ENCODE measurements at places on chromosomes 1 and 21.

- DNase-seq, result no peak
These were observed 1.4 kb downstream of the C1orf94 start for GRCh38 chr1:34178072-34178471.

GRCh38 chr1:29700491-29700890, 464.2 kb downstream of the PTPRU start:
- DNase-seq, result no peak

GRCh38 chr1:15177710-15178166, 24.2 kb downstream of the TMEM51 start:
- no peak for DNase-seq

DNA sequence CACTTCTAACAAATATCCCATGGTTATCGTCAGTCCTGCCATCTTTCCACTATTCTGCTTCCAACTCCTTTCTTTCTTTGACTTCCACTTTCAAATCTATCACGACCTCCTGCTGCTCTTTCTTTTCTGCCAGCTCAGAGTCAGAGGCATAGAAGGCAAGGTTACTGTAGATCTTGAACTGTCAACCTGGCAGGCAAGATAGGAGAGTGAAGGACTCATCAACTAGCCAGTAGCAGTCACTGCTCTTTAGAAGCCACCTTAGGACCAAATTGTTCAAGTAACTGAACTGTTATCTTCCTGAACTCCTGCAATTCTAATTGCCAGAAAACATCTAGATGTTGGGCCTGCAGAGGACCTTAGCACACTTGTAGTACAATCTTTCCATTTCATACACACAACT, 13.1 kb upstream of the FCER1A start:
- DNase-seq, result no peak

DNA sequence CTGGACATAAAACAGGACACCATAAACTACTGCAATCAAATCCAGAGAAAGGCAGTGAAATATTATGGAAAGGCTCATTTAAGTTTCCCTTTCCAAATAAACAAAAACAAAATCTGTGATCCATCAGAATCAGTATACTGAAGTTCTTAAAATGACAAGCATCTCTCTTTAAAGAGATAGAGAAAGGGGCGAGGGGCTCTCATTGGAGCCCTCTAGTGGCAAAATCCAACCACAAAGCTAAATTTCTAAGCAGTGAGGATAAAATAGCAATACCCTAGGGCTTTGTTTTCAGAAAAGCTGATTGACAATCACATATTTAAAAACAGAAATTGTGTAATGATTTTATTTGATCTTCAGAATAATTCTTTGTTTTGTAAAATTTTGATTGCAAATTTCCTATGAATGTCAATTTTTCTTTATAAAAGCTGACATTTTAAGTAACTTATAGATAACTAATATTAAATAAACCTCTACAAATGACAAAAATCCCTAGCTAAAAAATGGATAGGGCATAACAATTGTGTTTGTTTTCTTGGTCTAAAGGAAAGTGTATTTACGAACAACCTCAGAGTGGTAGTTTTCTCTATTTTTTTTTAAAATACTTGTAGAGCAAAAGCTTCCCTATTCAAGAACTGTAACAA, 138.2 kb downstream of the COL24A1 start:
- peak; percentile 51 for DNase-seq

DNA sequence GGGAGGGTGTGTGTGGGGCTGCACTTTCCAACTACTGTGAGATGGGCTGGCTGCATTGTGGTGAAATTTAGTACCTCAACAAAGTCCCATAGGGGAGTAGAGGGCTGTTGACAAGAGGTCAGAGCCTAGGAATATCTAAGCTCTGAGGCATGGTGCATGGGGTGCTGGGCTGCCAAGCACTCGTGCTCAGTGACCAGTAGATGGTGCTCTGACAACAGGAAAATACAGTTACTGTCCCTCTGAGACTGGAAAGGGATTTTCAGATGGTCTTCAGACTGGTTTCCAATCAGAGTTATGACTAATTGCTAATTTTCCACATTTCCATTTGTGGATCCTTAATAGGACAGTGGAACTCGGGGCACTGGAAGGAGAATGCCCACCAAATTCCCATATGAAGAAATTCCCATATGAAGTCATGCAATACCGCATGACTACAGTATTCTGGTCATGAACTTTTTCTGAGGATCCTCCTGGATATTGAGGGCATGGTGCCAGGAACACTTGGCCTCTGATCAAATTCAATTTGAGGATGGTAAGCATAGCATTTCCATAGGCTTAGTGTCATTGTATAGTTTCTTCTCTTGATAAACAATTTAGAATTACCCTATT, 4.1 kb upstream of the CACNA1E start:
- peak; percentile 62 for DNase-seq

- DNase-seq, result no peak
These were observed 2.4 kb upstream of the GPR52 start for GRCh38 chr1:174445351-174445750.

GRCh38 chr1:160823296-160823695, 27.3 kb downstream of the LY9 start:
- DNase-seq, result no peak

GRCh38 chr21:45741691-45742090, 98.2 kb downstream of the PCBP3 start:
- DNase-seq, result no peak

DNA sequence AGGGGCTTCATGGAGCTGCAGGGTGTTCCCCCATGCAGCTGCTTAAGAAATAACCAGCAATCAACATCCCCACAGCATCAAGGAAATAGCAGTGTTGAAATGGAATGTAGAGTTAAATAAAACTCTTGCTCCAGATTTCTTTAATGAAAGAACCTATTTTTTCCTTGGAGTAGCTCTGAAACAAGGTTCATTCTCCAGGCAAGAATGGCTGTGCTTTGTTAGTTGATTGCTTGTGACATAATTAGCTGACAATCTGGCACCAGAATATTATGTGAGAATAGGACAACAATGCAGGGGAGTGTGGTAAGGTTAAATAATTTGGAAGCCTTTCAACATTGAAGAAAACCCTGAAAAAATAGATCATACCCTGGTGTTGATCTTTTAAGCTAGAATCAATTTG, 254.2 kb upstream of the RRP15 start:
- DNase-seq, result no peak

GRCh38 chr1:205484985-205485967, 19.2 kb upstream of the CDK18 start:
- DNase-seq, result peak; percentile 60

- no peak for DNase-seq
These were observed 202.9 kb upstream of the FGGY start for GRCh38 chr1:59094001-59094400.

GRCh38 chr1:34975338-34975737, 9.8 kb downstream of the TMEM35B start:
- peak; percentile 35 for DNase-seq

DNA sequence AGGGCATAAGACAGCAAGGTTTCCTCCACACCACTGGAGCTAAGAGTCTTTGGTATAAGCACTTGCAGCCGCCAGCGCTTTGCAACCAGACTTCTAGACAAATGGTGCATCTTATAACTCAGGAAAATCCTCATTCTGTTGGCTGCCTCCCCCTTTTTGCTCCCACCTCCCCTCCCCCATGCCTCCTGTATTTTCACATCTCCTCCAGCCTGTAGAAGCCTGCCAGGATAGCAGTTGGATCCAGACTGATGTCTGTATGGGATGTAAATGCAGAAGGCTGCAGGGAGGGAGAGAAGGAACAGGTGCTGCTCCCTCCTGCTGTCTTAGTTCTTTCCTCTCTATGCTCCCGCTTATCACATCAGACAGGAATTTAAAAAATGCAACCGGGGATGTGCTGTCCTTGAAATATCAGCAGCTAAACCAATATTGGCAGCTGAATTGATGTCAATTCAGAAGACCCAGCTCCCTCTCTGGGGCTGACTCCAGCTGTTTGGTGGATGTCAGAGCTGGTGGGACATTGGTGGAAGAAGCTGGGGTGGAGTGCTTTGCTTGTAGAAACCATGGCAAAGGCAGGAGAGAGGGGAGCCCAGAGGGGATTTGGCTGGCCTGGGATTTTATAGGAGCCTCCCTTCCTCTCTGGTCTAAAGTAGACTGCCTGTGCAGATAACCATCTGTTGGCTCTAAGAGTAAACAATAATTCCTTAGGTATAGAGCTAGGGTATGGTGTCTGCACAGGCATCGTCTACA, 53.5 kb downstream of the NFASC start:
- DNase-seq, result peak; percentile 18

- peak; percentile 51 for DNase-seq
These were observed 6.7 kb downstream of the UROD start for GRCh38 chr1:45018599-45019230.

- peak; percentile 18 for DNase-seq
These were observed 53.6 kb upstream of the DIRAS3 start for GRCh38 chr1:68103884-68104554.

- DNase-seq, result peak; percentile 52
These were observed 59.9 kb downstream of the SYT6 start for GRCh38 chr1:114093624-114094362.

DNA sequence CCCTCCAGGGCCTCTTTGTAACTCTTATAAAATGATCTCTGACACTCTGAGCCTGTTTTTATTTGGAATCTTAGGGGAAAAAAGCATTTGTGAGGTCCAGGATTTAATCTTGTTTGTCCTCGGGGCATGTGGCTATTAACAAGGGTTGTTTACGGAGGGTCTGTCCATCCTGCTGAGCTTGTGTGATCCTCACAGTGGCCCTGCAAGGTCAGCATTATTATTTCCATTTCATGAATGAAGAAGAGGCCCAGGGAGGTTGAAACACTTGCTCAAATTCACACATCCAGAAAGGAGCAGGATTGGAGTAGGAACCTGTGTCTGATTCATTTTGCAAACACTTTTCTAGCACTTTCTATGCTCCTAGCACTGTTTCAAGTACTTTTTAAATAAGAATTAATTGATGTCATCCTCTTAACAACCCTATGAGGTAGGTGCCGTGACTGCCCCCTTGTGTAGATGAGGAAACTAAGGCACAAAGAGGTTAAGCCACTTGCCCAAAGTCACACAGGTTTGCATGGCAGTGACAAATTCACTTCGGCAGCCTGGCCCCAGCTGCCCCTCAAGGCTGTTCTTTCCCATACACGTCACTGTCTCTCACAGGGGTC, 178.9 kb downstream of the MIS18A start:
- DNase-seq, result peak; percentile 19

Measured in fibroblast of skin of scalp (primary cell).